Stimulated activated naive CD4-positive, alpha-beta T cell (primary cell): ENCODE measurements at places on chromosomes 16 and 17.

DNA sequence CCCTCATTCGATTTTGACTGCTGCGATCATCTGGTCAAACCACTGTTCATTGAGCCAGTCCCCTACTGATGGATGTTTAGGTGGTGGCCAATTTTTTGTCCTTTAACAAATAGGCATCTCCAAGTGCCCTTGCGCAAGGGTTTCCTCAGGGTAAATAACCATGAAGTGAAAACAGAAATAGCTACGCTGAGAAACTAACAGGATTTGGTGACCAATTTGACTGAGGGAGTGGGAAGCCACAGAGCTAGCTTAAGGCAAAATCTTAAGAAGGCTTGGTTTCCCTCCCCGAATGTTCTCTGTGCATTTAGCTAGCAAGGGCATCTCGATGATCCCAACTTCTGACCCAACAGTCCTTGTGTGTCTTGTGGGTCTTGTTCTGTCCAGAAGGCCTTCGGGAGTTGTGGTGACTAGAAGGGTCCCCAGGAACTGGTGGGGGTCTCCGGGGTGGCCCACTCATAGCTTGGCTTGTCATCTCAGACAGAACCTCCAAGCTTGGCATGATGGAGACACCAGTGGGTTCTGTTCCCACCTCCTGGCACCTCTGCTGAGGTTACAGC is 117.2 kb downstream of the SOCS1 start:
- DNase-seq = no peak

- no peak for DNase-seq
These were observed 452.6 kb upstream of the CDH11 start for GRCh38 chr16:65574326-65574966.

DNA sequence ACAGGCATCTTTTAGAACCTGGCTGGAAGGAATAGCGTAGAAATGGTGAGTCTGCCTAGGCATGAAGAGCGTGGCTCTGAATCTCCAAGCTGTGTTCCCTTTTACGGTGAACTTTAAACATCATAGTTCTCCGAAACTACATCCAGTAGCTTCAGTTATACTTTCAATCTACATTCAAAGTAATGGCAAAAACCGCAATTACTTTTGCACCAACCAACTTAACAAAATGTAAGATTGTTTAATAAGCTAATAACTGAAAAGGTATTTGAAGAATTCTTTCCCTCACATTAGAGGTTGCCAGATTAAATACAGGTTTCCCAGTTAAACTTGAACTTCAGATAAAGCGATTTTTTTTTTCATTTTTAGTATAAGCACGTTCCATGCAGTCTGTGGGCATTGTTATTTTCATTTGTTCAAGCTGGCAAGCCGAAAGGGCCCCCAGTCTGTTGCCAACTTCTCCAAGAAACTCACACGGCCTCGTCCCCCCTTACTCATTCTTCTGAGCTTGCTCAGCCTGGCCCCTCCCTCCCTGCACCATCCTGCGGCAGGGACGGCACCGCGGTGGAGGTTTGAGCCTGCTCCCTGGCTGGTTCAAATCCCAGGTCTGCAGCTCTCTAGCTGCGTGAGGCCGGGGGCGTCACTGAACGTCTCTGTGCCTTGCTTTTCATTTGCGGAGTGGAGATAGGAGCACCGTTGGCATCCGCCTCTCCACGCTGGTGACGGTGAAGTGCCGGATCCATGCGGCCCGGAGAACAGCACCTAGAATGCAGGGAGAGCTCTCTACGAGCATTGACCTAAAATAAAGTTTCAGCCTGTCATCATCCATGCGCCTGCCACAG is 3.5 kb upstream of the MTHFSD start:
- DNase-seq = no peak

GRCh38 chr16:84851192-84852127 is 31.7 kb downstream of the CRISPLD2 start:
- no peak for DNase-seq

DNA sequence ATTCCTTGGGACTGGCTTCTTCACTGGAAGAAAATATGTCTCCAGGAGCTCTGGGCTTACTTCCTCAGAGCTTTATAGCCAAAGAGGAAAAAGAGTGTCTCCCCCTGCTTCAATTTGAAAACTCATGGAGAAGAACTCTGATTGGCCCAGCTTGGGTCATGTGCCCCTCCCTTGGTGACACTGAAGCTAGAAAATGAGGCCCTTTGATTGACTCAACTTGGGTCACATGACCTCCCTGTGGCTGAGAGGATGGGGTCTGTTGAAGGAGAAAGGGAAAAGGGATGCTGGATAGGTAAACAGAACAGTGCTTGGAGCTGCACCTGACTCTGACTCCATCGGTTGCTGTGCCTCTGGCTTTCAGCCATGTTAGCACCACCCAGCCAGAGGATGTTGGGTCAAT is 70.6 kb upstream of the KSR1 start:
- no peak for DNase-seq

- no peak for DNase-seq
These were observed 38.5 kb downstream of the IGF2BP1 start for GRCh38 chr17:49035470-49036269.

GRCh38 chr17:80265205-80266068 is 4.8 kb downstream of the RNF213 start:
- DNase-seq = no peak
